Immature natural killer cell (primary cell): ENCODE measurements at places on chromosomes 1 and 21. TPM values are rescaled to one million over a fixed set of nuclear protein-coding genes. Genes with fewer than 3 reads are reported as not detected.

DNA sequence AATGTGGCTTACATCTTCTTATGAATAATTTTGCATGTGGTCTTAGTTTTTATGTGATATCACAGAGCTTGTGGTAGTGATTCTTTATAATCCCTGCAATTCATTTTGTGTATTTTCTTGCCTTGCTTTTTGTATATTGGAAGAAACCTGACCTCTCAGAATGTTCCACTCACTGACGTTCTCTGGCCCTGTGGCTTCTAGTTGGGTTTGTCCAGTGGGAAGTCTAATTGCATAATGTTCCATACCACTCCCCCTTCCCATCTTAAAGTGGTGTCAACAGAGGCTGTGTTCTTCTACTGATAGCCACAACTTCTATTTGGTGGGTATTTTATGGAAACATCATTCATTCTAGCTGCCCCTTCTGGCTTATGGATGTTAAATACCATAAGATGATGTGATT lies 225.3 kb downstream of the BACH1 start:
- no peak overlapping the region for H3K27ac ChIP-seq
- no peak for DNase-seq
- H3K27me3 ChIP-seq = no peaks in the 10 kb centered on the region
- H3K4me3 ChIP-seq = no peak overlapping the region
- peaks cover 19% of the 10 kb centered on the region for H3K36me3 ChIP-seq
- H3K4me1 ChIP-seq = no peaks in the 10 kb centered on the region

- no peak overlapping the region for H3K4me3 ChIP-seq
- H3K36me3 ChIP-seq = peaks cover 6% of the 10 kb centered on the region
- no peak overlapping the region for H3K27ac ChIP-seq
- H3K4me1 ChIP-seq = no peaks in the 10 kb centered on the region
Observed at GRCh38 chr1:104856091-104856490, 1106.4 kb downstream of the AMY1C start.

- no peaks in the 10 kb centered on the region for H3K27me3 ChIP-seq
- DNase-seq = no peak
- H3K36me3 ChIP-seq = no peaks in the 10 kb centered on the region
Observed at GRCh38 chr21:25995278-25995677, 175.3 kb downstream of the APP start.

GRCh38 chr1:147201276-147201675 lies 23.9 kb downstream of the FMO5 start:
- H3K4me1 ChIP-seq = no peaks in the 10 kb centered on the region
- no peak overlapping the region for H3K4me3 ChIP-seq
- DNase-seq = no peak
- no peak overlapping the region for H3K27ac ChIP-seq
- H3K36me3 ChIP-seq = peaks cover 19% of the 10 kb centered on the region
- no peaks in the 10 kb centered on the region for H3K27me3 ChIP-seq

DNA sequence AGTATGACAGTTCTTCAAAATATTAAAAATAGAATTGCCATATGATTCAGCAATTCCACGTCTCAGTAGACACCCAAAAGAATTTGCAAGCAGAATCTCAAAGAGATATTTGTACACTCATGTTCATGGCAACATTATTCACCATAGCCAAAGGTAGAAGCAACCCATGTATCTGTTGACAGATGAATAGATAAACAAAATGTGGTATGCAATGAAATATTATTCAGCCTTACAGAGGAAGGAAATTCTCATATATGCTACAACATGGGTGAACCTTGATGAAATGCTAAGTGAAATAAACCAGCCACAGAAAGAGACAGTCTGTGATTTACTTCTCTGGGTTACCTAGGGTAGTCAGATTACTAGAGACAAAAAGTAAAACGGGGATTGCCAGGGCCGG lies 47.0 kb downstream of the NAV1 start:
- H3K27ac ChIP-seq = no peak overlapping the region
- no peaks in the 10 kb centered on the region for H3K36me3 ChIP-seq
- H3K4me3 ChIP-seq = no peak overlapping the region

DNA sequence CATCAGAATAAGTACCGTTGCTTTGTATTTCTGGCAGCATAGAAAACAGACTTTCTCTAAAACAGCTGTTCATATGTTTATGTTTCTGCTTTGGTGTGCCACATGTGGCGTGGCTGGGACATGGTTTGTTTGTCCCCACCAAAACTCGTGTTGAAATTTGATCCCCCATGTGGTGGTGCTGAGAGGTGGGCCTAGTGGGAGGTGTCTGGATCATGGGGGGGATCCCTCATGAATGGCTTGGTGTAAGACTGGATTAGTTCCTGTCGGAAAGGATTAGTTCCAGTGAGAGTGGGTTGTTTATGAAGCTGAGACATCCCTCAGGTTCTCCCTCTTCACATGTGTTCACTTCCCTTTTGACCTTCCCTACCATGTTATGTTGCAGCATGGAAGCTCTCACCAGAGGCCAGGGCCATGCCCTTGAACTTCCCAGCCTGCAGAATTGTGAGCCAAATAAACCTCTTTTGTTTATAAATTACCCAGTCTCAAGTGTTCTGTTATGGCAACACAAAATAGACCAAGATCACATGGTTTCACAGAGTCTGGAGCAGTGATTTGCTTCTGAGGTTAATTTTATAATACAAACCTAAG lies 17.9 kb upstream of the H3-3A start:
- H3K27me3 ChIP-seq = peaks cover 4% of the 10 kb centered on the region
- H3K4me3 ChIP-seq = no peak overlapping the region
- peaks cover 5% of the 10 kb centered on the region for H3K36me3 ChIP-seq
- no peak overlapping the region for H3K27ac ChIP-seq
- DNase-seq = no peak

- H3K27me3 ChIP-seq = no peaks in the 10 kb centered on the region
- H3K27ac ChIP-seq = no peak overlapping the region
- no peaks in the 10 kb centered on the region for H3K4me1 ChIP-seq
- H3K36me3 ChIP-seq = no peaks in the 10 kb centered on the region
Observed at GRCh38 chr1:88043834-88044233, 640.2 kb upstream of the PKN2 start.

GRCh38 chr1:185500001-185500626 lies 183.1 kb upstream of the IVNS1ABP start:
- no peak overlapping the region for H3K4me3 ChIP-seq
- no peak for DNase-seq
- H3K36me3 ChIP-seq = no peaks in the 10 kb centered on the region
- H3K4me1 ChIP-seq = no peaks in the 10 kb centered on the region

GRCh38 chr1:66247415-66248208 lies 286.3 kb upstream of the SGIP1 start:
- no peak for DNase-seq
- no peaks in the 10 kb centered on the region for H3K36me3 ChIP-seq
- no peaks in the 10 kb centered on the region for H3K27me3 ChIP-seq
- H3K27ac ChIP-seq = no peak overlapping the region
- no peak overlapping the region for H3K4me3 ChIP-seq

- no peak overlapping the region for H3K4me3 ChIP-seq
- peaks cover 1% of the 10 kb centered on the region for H3K27me3 ChIP-seq
- no peaks in the 10 kb centered on the region for H3K36me3 ChIP-seq
- H3K27ac ChIP-seq = no peak overlapping the region
Observed at GRCh38 chr21:39525129-39525528, 73.4 kb downstream of the SH3BGR start.

GRCh38 chr21:42085246-42086077 lies 14.3 kb downstream of the UMODL1 start:
- no peak overlapping the region for H3K27ac ChIP-seq
- H3K4me1 ChIP-seq = peaks cover 20% of the 10 kb centered on the region
- H3K4me3 ChIP-seq = no peak overlapping the region
- H3K27me3 ChIP-seq = peaks cover 10% of the 10 kb centered on the region
- H3K36me3 ChIP-seq = no peaks in the 10 kb centered on the region

- H3K36me3 ChIP-seq = no peaks in the 10 kb centered on the region
- no peak for DNase-seq
- peaks cover 2% of the 10 kb centered on the region for H3K27me3 ChIP-seq
Observed at GRCh38 chr1:59903141-59903754, 23.3 kb downstream of the CYP2J2 start.

- H3K36me3 ChIP-seq = no peaks in the 10 kb centered on the region
- no peak for DNase-seq
- no peak overlapping the region for H3K27ac ChIP-seq
- H3K4me3 ChIP-seq = no peak overlapping the region
- no peaks in the 10 kb centered on the region for H3K4me1 ChIP-seq
Observed at GRCh38 chr1:2009101-2010053, 5.8 kb upstream of the CFAP74 start.

GRCh38 chr1:49251019-49251784 lies 474.5 kb upstream of the BEND5 start:
- H3K4me3 ChIP-seq = no peak overlapping the region
- no peaks in the 10 kb centered on the region for H3K27me3 ChIP-seq
- no peak for DNase-seq
- no peaks in the 10 kb centered on the region for H3K36me3 ChIP-seq

GRCh38 chr1:109379422-109379821 lies 18.3 kb downstream of the SORT1 start:
- no peak overlapping the region for H3K27ac ChIP-seq
- H3K4me3 ChIP-seq = no peak overlapping the region
- no peaks in the 10 kb centered on the region for H3K36me3 ChIP-seq
- peaks cover 3% of the 10 kb centered on the region for H3K27me3 ChIP-seq

- H3K4me3 ChIP-seq = no peak overlapping the region
- no peak for DNase-seq
- peaks cover 3% of the 10 kb centered on the region for H3K4me1 ChIP-seq
- H3K27ac ChIP-seq = no peak overlapping the region
- H3K36me3 ChIP-seq = peaks cover 35% of the 10 kb centered on the region
Observed at GRCh38 chr1:161940866-161941591, 82.6 kb downstream of the OLFML2B start.

- H3K4me3 ChIP-seq = no peak overlapping the region
- H3K27me3 ChIP-seq = peaks cover 3% of the 10 kb centered on the region
- no peak for DNase-seq
- no peaks in the 10 kb centered on the region for H3K4me1 ChIP-seq
- H3K36me3 ChIP-seq = no peaks in the 10 kb centered on the region
Observed at GRCh38 chr1:203440771-203441170, 34.8 kb upstream of the PRELP start.

GRCh38 chr1:156319664-156320063 lies 18.4 kb downstream of the CCT3 start:
- no peaks in the 10 kb centered on the region for H3K4me1 ChIP-seq
- peaks cover 23% of the 10 kb centered on the region for H3K36me3 ChIP-seq
- peak; percentile 20 for DNase-seq

DNA sequence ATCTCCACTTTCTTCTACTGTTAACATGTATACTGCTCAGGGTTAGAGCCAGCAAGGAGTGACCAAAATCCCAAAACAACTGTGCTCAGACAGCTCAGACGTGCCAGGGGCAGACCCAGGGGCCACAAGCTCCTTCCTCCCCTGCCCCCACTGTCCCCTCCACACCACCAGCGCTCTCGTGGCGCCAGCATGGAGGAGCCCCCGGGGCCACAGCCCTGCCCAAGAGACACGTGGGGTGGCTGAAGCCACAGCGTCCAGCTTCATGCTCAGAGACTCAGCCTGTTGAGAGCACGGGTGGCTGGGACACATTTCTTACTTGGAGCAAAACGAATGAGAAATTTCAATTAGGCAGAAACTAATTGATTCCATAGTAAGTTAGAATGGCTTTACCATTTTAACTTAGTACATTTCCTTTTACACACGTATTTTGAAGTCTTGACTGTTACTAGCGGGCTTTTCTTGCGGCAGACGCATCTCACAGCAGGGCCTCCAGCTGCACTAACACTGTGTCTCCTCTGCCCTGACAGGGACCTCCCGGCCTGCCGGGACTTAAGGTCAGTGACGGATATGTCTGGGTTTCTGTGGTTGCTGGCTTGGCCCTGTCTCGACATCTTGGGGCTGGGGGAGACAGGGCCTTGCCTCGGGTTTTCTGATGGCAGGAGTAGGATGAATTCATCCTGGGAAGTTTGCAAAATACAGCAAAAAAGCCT lies 54.2 kb downstream of the SLC19A1 start:
- H3K27me3 ChIP-seq = no peaks in the 10 kb centered on the region
- H3K27ac ChIP-seq = no peak overlapping the region
- H3K4me3 ChIP-seq = no peak overlapping the region
- no peak for DNase-seq

NEGR1 gene
- polyA plus RNA-seq = 1.7 TPM

SLC5A3 gene
- 1.9 TPM for polyA plus RNA-seq

ANKRD34A gene
- polyA plus RNA-seq = 0.11 TPM

MIXL1 gene
- not detected for polyA plus RNA-seq

A3GALT2 gene
- not detected for polyA plus RNA-seq

TIE1 gene
- polyA plus RNA-seq = 9.2 TPM

SPATA17 gene
- not detected for polyA plus RNA-seq

BCAN gene
- not detected for polyA plus RNA-seq

CHODL gene
- 0.55 TPM for polyA plus RNA-seq
